LNCaP clone FGC (cell line): ENCODE measurements at places on chromosomes 2 and 18.

- no peak for DNase-seq
These were observed 38.3 kb upstream of the RALBP1 start for GRCh38 chr18:9437021-9437437.

GRCh38 chr2:170177950-170178781, at the start of gene MYO3B:
MYO3B (plus strand) TSS chr2:170178147; CDS start chr2:170178288, 141 bp downstream.
- no peak for DNase-seq

DNA sequence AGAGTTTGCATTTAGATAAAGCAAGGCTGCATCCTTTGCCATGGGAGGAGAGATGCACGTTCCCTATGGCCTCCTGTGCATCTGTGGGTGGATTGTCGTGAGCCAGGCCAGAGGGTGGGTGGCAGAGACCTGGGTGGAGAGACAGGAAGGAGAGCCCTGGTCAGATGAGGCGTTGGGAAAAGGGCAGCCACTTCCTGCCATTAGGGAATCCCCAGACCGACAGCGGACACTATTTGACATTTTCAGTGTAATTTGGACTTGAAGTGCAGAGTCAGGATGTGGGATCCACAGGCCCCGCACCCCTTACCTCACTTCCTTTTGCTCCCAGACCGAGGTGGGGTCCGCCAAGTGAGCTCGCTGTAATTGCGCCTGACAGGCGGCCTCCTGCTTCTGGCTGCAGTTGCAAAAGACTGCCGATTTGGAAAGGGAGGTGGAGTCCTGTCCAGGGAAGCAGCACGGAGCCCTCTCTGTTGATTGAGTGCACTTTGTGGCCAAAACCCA, 150.0 kb downstream of the DYSF start:
- DNase-seq, result no peak

DNA sequence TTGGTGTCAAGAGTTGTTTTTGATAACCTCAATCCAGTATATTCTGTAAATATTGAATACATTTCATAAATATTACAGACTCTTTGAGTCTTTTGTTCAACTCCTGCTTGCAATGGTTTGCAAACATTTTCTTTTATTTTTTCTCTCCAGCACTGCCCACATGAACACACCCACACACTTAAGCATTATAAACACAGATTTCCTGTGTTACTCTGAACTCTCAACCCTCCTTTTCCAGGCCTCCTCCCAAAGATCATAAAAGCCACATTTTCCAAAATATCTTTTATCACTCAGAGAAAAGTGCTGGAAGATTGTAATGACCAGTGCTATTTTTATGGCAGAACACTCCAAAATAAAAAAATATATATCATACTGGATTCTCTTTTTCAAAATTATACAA, 20.5 kb downstream of the ARHGAP25 start:
- no peak for DNase-seq

DNA sequence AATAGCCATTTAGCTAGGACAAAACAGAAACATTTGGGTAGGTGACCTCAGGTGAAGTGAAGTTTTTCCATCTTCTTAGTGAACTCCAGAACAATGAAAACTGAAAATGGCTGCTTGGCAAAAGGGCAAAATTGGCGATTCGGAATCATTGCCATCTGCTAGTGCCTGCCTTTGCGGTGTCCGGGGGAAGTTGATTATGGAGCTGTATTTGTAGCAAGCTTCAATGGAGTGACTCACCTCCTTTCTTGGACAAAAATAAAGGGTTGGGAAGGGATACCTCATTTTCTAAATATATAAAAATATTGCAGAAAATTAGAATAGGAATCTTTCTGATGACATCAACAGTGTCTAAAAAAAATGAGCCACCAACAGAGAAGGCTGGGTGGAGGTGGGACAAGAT, 460.5 kb downstream of the TGIF1 start:
- no peak for DNase-seq

- DNase-seq, result no peak
These were observed 245.7 kb upstream of the REG3G start for GRCh38 chr2:78779761-78780160.

GRCh38 chr2:85244828-85245227, 83.0 kb downstream of the TGOLN2 start:
- no peak for DNase-seq

- DNase-seq, result no peak
These were observed 70.9 kb upstream of the LGALSL start for GRCh38 chr2:64383016-64383591.

DNA sequence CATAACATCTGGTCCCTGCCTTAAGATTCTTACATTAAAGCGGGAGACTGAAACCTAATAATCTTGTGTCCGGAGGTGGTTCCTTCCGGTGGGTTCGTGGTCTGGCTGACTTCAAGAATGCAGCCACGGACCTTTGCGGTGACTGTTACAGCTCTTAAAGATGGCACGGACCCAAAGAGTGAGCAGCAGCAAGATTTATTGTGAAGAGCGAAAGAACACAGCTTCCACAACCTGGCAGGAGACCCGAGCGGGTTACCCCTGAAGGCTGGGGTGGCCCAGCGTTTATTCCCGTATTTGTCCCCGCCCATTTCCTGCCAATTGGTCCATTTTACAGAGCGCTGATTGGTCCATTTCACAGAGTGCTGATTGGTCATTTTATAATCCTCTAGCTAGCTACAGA, 122.3 kb upstream of the SIX2 start:
- no peak for DNase-seq

DNA sequence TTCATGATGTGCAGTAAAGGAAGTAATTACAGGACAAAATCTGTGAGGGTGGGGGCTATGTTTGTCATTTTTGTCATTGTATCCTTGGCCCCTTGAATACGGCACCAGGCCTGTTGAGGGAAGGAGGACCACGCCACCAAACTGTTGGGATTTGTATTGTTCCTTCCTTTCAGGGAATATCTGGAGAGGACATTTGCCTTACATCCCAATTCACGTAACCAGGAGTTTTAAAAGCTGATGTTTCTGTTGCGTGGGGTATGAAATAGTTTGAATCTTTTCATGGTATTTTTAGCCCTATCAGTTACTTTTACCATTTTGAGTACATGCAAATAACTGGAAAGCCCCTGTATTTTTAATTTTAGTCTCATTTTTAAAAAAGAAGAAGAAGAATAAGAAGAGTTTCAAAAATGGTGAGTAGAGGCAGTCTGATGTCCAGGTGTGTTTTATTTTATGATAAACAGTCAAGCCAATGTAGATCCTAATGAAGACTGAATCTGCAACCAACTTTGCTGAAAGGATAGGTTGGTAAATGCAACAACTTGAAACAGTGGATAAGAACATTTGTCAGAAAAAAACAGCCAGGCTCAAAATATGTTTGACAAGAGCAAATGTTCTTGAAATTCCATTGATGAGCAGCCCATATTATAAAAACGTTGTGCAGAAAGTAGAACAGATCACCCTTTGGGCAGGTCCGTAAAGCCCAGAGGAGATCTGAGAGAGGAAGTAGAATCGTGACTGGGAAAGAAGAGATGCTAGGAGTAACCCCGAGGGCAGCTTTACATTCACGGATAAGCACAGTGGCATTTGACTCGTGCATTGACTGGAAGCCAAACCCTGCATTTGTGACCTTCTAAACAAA, 54.5 kb downstream of the RASGRP3 start:
- DNase-seq, result no peak

GRCh38 chr2:111160758-111161157, 40.0 kb downstream of the BCL2L11 start:
- DNase-seq, result no peak

GRCh38 chr2:236166796-236167296, 1.3 kb downstream of the GBX2 start:
- DNase-seq, result no peak

DNA sequence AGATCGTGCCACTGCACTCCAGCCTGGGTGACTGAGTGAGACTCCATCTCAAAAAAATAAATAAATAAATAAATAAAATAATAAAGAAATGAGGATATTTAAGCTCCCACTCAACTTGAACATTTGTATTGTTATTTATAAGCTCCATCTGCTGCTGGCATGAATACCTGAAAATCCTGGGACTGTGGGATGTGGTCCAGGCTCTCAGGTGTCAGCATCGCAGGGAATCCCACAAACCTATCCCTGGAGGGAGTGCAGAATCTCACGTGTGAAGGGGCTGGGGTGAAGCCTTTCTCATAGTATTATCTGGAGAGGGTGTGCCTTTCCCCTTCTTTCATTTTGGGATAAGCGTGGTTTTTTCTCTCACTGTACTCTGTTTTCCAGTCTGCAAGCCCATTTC, 47.4 kb upstream of the POLE4 start:
- DNase-seq, result no peak

GRCh38 chr18:434410-434809, 66.1 kb downstream of the COLEC12 start:
- DNase-seq, result no peak

DNA sequence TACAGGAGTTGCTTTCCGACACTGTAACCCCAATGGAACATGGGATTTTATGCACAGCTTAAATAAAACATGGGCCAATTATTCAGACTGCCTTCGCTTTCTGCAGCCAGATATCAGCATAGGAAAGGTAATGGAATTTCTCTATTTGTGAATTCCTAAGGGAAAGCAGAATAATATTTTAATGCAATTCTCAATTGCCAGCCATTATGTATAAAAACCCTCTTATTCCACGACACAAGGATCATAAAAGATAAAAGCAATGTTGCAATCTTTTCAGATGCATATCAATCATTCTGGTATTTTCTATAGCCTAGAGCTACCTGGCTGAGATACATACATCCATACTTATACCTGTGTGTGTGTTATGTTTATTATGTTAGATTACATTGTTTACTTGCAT, 31.2 kb downstream of the PTH2R start:
- DNase-seq, result no peak

DNA sequence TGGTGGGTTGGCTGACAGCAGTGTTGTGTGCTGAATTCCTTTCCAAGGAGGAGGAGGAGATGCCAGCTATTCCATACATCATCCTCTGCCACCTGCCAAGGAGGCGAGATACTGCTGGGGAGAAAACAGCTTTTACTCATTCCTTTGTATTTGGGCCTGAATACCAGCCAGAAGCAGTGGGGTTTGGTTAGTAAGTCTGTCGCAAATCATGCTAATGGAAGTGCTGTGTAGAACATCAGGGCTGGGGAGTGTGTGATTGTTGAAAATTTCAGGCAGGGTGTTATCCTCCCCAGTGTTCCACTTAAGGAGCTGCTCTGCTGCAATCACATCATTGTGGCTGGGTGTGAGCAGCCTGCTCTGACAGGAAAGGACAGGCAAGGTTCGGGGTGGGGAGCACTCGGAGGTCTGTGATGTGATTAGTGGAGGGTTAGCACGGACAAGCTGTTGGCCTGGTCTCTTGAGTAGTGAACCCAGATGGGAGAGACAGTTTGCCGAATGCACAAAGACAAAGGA, 128.2 kb upstream of the DLX2 start:
- no peak for DNase-seq

- DNase-seq, result no peak
These were observed 647 bp downstream of the PSME4 start for GRCh38 chr2:53969968-53970723.

DNA sequence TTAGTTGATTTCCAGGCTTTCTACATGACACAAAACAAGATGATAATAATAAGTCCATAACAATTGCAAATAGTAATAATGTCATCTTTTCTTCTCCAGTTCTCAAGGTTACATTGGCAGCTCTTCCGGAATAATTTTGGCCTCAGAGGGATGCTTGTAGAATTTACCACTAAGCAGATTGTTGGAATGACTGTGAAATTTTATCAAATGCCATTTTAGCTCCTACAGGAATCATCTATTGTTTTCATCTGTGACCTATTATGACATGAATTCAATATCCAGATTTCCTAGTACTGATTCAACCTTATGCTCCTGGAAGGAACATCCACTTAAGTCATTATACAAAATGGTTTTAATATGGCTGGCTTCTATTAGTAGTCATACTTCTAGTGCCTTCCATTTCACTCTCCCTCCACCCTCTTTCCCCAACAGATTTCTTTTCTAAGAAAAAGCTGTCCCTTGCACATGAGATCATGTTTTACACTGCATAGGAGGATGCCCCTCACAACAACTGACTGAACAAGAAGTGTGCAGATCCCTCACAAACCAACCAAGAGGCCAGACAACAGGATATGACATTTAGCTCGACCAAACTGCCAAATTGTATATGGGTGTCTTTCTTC, 200.0 kb downstream of the DNER start:
- DNase-seq, result no peak

DNA sequence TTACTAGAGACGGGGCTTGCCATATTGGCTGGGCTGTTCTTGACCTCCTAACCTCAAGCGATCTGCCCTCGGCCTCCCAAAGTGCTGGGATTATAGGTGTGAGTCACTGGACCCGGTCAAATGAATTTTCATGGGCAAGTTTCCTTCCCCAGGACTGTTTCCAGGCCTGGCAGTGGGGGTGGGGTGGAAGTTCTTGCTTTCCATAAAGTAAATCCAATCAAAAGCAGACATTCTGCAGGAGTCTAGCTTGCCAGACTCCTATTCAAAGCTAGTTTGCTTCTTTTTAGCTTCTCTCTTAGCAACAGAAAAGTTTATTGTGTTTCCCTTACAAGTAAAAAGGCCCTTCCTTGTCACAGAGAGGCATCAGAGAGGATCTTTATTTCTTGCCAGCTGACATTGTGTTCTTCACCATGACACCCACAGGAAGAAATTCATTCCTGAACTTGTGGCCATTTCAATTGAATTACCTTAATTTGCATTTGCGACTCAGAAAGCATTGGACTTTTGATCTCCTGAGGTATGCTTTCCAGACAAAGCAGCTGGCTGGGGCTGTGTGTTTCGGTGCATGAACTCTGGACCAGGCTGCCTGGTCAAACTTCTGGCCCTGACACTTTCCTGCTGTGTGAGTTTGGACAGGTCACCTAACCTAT, 37.9 kb downstream of the LYPD1 start:
- no peak for DNase-seq

DNA sequence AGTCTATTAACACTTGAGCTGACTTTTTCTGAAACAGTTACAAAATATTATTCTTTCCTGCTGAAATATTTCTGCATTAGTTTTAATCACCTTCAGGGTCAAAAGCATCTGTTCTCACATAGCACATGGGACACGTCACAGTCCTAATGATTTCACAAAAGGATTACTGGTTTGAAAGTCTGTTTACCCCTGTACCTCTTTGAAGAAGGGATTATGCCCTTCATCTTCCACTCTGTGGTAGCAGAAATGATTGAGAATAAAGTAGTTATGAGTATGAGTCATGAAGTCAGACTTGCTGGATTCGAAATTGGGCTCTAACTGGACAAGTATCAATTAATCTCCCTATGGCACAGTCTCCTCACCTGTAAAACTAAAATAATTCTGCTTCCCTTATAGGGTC, 121.2 kb downstream of the SATB2 start:
- no peak for DNase-seq

DNA sequence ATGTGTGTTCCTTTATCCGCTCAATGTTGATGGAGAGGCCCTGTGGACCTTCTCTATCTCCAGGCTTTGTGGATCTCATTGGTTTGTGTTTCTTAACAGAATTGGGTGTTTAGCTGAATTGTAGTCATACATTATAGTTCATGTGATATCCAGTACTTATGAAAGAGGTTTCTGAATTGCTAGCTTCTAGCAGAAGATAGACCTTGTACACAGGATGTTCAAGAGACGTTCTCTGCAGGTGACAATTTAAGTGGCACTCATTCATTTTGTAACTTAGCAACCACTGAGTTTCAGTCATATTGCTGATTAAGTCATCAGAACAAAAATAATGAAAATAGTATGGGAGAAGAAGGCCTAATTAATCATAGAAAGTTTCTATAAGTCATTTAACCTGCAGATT, 279.2 kb downstream of the ALPK2 start:
- no peak for DNase-seq

GRCh38 chr2:9391961-9392720, 31.2 kb downstream of the ITGB1BP1 start:
- DNase-seq, result no peak

- DNase-seq, result no peak
These were observed 76.2 kb downstream of the MOGAT1 start for GRCh38 chr2:222747526-222748160.
